ENCODE measurements at places on chromosomes 4 and X.

DNA sequence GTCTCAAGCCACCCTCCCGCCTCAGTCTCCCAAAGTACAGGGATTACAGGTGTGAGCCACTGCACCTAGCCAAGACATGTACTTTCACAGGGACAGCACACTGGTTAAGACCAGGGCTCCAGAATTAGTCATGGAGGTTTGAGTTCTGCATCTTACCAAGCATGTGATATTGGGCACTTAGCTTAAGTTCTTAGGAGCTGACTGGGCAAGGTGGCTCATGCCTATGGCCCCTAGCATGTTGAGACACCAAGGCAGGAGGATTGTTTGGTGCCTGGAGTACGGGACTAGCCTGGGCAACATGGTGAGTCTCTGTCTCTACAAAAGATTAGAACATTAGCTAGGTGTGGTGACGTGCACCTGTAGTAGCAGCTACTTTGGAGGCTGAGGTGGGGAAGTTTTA lies 2.6 kb upstream of the TMEM192 start:
- no peak for DNase-seq

DNA sequence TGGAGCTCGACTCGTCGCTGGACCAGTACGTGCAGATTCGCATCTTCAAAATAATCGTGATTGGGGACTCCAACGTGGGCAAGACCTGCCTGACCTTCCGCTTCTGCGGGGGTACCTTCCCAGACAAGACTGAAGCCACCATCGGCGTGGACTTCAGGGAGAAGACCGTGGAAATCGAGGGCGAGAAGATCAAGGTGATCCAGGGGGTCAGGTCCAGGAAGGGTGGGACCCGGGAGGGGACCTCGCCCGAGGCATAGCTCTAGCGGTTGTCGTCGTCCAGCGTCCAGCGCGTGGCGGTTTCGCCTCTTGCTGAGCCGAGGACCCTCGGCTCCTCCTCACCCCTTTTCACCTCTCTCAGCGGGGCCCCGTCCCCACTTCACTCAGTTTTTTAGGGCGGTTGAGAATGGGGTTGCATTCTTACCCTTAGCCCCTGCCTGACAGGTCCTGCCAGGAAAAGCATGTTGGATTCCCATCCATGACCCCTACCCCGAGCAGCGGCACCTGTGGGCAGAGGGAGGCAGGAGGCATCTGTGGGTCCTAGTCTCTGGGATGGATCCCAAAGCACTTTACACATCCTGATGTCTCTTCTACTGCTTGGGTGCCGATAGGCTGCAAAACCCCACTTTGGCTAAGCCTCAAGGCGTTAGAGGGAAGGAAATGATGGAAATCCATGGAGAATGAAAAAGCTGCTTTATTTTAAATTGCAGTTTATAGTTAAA lies 524 bp downstream of the RAB33A start:
- DNase-seq: no peak

GRCh38 chr4:41613821-41614220 lies 75.9 kb downstream of the LIMCH1 start:
- no peak for DNase-seq

DNA sequence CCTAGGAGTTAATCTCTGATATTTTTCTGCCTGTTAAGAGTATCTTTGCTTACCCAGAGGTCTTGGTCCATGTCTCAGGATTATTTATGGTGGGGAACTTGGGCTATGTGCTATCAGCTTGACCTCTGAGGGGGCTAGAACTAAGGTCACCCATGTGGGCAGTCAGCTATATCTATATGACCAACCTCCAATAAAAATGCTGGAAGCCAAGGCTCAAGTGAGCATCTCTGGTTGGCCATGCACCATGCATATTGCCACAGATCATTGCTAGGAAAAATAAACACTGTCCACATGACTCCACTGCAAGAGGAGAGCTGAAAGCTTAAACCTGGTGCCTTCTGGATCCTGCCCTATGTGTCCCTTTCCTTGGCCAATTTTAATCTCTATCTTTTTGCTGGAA lies 196.5 kb upstream of the SLC7A11 start:
- DNase-seq: no peak

- no peak for DNase-seq
Observed at GRCh38 chr4:122798101-122798500, 28.5 kb upstream of the FGF2 start.

DNA sequence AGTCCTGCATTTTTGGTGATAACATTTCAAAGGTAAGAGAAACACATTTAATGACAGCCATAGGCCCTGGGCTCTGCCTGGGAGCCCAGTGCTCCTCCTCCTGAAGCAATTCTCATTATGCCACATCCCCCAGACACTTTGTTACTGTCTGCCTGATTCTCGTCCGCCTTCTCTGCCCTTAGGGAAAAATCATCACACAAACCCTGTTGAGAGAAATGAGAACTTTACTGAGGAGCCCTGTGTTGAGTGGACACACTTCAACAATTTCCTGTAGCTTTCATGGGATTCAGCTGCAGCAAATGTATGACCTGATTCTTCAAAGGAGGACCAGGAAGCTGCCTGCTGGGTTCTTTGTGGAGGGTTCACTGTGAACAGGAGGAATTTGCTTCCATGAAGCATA lies 566.5 kb upstream of the FRG1 start:
- no peak for DNase-seq

DNA sequence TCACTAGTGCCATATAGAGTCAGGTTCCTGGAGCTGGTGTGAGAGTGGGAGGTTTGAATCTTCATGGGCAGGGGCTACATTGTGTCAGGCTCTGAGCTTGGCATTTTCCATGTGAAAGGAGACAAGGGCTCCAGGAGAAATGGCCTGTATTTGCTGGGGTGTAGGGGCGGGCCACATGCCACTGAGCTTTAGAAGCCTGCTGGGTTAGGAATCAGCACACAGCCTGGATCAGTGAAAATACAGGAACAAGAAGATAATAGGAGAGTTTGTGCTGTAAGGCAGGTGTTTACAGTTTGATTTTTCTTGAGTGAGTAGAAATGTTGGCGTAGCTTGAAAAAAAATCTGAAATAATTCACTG lies 35.4 kb downstream of the TBC1D14 start:
- DNase-seq: no peak

DNA sequence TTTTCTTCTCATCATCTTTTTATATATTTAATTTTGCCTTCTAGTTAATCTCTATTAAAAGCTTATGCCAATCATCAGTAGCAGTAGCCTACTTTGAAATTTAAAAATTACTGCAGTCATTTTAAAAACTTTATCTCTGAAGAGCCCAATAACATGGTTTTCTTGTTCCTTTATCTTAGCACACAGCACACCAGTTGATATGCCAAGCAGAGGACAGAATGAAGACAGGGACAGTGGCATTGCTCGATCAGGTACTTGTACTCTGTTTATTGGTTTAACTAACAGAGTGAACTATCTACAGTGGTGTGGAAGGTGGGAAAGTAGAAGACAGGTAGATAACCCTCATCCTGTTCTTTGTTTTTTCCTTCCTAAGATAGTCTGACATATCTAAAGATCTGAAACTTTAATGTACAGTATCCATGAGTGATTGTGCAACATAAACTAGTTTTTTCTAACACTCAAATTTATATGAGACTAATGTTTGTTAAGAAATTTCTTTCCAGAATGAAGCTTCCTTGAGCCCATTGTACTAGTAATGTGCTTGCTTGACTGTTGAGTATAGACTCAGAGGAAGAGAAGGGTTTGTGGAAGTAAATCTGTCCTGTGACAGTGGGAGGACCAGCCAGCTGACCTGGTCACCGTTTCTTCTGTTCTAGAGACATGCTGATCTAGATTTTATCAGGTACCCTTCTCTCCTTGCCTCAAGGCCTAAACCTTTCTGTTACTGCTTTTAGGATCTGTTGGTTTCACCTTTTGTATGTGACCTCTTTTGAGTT lies 66.6 kb downstream of the FNIP2 start:
- no peak for DNase-seq

DNA sequence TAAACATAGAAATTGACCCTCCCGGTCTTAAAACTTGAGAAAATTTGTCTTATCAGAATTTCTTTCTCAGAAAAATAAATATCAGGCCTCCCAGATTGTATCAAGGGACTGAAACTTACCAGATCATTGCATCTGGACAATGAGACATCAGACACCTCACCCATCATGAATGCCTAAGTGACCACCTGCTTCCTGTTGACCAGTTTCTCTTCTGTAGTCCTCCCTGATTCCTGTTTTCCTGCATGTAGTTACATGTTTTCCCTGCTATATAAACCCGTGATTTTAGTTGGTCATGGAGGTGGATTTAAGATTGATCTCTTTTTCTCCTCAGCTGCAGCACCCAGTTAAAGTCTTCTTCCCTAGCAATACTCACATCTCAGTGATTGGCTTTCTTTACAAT lies 548.1 kb downstream of the PPP4R3C start:
- DNase-seq: no peak

- no peak for DNase-seq
Observed at GRCh38 chrX:30735839-30736238, 82.6 kb downstream of the GK start.

DNA sequence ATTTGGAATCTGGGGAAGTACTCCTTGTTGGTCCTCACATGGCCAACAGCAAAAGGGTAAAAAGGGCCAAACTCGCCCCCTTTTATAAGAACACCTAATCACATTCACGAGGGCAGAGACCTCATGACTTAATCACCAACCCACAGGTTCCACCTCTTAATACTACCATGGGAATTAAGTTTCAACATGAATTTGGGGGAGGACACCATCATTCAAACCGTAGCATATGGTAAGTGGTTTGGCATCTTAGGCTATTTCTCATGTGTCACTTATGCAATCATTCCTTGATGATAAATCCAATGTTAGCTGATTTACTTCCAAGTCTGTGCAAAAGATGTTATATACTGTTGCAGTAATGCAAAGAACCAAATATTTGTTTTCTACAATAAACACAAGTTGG lies 302.9 kb upstream of the FAM241A start:
- DNase-seq: no peak

DNA sequence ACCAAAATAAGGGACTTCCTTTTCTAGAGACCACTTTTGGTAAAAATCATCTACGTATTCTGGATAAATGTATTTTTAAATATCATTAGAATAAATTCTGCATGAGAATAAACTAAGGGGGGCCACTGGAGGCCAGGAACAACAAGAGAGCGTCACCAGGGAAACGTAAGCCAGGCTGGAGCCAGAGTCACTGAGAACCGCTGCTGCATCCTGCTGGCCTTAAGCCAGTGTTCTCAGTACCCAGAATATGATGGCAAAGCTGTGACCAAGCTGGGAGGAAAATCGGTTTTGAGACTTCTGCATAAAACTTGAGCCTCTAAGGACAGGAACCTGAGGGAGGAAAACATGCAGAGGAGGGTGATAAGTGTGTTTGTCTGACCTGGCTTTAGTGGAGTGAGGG lies 63.0 kb upstream of the FAM9A start:
- DNase-seq: peak; percentile 52

DNA sequence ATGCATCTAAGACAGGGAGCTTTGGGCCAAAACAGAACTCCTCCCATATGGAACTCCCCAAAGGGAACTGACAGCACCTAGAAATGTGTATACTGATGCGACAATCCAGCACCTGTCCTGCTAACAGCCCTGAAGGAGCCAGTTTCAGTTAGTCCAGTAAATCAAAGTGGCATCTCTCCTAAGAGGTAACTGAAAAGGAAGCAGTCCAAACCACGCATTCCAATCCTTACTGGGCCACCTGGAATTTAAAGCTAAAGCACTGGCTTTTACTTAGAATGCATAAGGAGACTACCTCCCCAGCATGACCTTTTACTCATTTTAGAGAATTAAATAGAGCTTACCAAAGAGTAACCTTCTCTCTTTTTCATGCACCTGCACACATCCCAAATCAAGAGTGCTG lies 586.8 kb upstream of the PITX2 start:
- DNase-seq: no peak

GRCh38 chrX:109393859-109394258 lies 88.0 kb downstream of the GUCY2F start:
- no peak for DNase-seq

DNA sequence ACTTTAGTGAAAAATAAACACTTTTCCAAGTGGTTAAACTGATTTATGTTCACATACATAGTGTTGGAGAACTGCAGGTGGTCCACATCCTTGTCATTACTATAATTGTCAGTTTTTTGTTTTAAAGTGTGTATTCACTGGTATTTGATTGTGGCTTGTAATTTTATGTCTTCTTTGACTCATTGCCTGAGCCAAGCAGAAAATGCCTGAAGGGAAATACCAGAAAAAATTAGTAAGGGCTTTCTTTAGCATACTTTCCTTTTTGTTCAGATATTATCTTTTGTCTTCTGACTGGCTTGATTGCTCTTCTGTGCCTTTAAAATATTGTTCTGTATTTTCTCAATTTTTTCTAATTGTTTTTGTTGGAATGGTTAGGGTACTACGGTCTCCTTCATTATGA lies 981.3 kb downstream of the C4orf33 start:
- no peak for DNase-seq

DNA sequence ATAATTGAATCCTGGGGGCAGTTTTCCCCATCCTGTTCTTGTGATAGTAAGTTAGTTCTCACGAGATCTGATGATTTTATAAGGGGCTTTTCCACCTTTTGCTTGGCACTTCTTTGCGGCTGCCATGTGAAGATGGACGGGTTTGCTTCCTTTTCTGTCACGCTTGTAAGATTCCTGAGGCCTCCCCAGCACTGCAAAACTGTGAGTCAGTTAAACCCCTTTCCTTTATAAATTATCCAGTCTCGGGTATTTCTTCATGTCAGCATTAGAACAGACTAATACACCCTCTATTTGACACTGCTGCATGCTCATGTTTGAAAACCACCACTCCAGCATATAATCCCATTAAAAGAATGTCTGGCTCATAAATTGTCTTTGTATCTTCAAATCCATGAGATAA lies 264.4 kb upstream of the ITM2A start:
- DNase-seq: no peak

GRCh38 chrX:9434051-9434550 lies 30.8 kb upstream of the TBL1X start:
- DNase-seq: no peak

DNA sequence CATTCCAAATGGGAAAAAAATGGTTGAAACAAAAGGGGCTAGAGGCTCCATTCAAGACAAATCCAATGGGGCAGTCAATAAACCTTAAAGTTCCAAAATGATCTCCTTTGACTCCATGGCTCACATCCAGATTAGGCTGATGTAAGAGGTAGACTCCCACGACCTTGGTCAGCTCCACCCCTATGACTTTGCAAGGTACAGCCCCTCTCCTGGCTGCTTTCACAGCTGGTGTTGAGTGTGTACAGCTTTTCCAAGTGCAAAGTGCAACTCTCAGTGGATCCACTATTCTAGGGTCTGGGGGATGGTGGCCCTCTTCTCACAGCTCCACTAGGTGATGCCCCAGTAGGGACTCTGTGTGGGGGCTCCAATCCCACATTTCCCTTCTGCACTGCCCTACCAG lies 21.5 kb downstream of the SULT1B1 start:
- DNase-seq: no peak

GRCh38 chrX:103175944-103176753 lies 38.8 kb upstream of the BEX4 start:
- DNase-seq: peak; percentile 68
